Activated CD8-positive, alpha-beta T cell treated with anti-CD3 and anti-CD28 coated beads, Interleukin-2, amount 10 ng/mL, durations not matched to agents 7 days and 5 days (primary cell): ENCODE measurements at places on chromosomes 3 and 15. TPM values are rescaled to one million over a fixed set of nuclear protein-coding genes. Genes with fewer than 3 reads are reported as not detected.

DNA sequence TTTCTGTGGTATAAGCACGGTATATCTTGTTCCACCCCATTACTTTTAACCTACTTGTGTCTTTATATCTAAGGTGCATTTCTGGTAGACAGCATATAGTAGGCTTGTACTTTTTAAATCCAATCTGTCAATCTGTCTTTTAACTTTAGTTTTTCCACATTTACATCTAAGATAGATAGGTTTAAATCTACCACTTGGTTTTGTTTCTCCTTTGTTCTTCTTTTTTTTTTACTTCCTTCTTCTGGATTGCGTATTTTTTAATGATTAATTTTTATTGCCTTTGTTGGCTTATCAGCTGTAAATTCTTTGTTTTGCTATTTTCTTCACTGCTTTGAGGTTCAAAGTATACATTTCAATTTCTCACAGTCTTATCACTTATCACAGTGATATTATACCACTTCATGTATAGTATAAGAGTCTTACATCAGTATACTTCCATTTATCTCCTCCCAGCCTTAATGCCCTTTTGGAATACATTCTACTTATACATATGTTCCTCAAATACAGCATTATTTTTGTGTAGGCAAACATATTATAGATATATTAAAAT is 31.0 kb downstream of the IQCB1 start:
- no peak for DNase-seq

DNA sequence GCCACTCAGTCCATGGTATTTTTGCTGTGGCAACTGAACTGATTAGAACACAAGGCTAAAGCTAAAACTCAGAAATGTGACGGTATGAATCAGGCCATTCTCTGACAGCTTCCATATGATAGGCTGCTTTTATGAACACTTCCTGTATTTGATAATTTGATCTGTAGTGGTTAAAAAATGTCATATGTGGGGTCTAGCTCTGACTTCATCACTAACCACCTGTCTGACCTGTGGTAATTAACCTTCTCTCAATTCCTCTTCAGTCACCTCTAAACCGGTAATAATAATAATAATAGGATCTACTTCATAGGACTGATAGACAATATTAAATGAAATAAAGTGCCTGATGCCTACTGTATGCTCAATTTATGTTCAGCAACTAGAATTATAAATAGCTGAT is 223.2 kb downstream of the MBNL1 start:
- no peak for DNase-seq

The CCDC191 gene
- 3.0 TPM for total RNA-seq

- DNase-seq: no peak
Measured at GRCh38 chr3:124438813-124439212, 291.4 kb upstream of the UMPS start.

GRCh38 chr3:37443363-37444035 is 269.1 kb upstream of the LRRFIP2 start:
- no peak for DNase-seq
